ENCODE measurements at places on chromosomes 6 and 20.

- peak; percentile 79 for DNase-seq
These were observed 9.4 kb downstream of the DEFB132 start for GRCh38 chr20:266596-267562.

DNA sequence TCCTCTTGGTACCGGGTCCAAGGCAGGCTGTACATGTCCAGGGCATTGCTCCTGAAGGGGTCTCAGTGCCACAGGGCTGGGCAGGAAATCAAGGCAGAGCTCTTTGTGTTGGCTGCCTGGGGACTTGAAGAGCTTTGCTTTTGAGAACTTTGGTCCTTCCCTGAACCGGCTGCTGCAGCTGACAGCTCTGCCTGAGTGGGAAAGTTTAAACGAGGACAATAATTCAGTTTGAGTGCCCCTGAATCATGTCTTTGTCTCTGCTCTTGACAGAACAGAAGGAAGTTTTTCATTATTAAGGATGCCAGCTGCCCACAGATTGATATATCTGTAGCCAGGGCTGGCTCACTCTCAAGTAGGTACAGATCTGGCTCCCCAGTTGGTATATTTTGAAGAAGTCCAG lies 56.1 kb downstream of the ANKRD6 start:
- no peak for DNase-seq

GRCh38 chr20:36466089-36466488 lies 75.2 kb upstream of the MYL9 start:
- no peak for DNase-seq

DNA sequence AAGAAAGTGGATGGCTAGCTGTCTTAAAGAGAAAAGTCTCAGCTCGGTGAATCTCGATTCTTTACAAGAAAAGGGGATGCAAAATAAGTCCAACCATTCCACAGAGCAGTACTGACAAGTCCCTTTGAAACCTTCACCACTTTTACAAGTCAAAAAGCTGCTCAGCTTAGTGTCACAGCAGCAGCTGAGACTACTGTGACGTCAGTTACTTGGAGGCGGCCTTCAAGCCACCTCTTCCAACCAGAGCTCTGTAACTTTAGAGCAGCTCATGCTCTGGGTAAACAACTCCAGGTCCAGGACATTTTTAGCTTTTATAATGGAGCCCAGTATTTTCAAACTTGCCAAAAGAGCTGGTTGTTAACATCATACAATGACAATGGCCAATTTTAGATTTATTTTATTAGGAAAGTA lies at the start of gene KIAA0408:
TSS of gene KIAA0408 (minus strand) at position 159 of the 411 bp plus-strand sequence. CDS start 5,408 bp downstream, outside the sequence.
- DNase-seq: no peak

- DNase-seq: no peak
These were observed 406.3 kb downstream of the PREX1 start for GRCh38 chr20:48421547-48421946.

DNA sequence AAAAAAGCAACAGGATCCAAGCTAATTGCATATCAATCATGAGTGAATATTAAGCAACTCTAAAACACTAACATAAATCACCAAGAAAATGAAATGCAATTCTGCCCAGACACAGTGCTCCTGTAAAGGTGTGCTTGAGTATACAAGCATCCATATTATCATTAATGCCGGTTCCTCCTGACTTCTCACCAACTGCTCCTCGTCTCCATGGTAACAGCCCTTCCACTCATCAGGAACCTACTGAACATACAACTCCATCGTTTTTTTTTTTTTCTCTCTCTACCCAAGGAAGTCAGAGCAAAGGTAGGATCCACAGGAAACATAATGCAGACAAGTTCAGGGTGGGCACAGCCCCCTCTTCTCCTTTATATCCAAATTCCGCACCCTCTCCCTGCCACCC lies 12.4 kb downstream of the GABBR1 start:
- no peak for DNase-seq

GRCh38 chr6:160917572-160917971 lies 74.0 kb upstream of the MAP3K4 start:
- no peak for DNase-seq

- DNase-seq: no peak
These were observed 28.8 kb upstream of the NHSL1 start for GRCh38 chr6:138528137-138528536.

- no peak for DNase-seq
These were observed 30.8 kb downstream of the RRBP1 start for GRCh38 chr20:17651129-17651759.

- DNase-seq: no peak
These were observed 116.5 kb downstream of the SCML4 start for GRCh38 chr6:107707346-107708275.

DNA sequence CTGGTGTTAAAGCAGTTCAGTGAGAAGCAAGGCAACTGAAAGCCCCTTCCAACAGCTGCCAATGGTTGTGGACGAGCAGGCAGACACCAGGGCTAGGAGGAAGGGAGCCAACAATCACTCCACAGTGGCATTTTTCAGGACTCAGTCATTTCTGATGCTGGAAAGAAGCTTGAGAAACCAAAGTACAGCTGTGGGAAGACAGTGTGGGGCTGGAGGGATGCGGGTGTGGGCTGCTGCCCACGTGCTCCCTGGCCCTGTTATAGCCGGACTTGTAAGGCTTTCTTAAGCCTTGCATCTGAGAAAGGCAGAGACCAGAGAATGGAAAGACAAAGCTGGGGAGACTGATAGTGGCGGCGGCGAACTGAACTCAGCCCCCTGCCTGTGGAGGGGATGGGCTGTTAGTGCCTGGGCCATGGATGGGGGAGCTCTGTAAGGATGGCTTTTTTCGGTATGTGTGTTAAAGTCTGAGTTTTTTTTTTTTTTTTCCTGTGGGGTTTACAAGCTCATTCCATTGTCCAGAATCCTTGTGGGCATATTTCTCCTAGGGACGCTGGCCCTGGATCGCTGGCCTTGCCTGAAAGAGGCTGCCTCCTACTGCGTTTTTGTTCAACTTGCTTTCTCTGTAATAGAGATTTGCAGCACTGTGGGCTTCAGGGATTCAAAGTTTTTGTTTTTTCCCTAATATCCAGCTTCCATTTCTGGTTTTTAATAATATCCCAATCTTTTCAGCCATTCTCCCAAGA lies 91.7 kb downstream of the GJA10 start:
- DNase-seq: no peak

DNA sequence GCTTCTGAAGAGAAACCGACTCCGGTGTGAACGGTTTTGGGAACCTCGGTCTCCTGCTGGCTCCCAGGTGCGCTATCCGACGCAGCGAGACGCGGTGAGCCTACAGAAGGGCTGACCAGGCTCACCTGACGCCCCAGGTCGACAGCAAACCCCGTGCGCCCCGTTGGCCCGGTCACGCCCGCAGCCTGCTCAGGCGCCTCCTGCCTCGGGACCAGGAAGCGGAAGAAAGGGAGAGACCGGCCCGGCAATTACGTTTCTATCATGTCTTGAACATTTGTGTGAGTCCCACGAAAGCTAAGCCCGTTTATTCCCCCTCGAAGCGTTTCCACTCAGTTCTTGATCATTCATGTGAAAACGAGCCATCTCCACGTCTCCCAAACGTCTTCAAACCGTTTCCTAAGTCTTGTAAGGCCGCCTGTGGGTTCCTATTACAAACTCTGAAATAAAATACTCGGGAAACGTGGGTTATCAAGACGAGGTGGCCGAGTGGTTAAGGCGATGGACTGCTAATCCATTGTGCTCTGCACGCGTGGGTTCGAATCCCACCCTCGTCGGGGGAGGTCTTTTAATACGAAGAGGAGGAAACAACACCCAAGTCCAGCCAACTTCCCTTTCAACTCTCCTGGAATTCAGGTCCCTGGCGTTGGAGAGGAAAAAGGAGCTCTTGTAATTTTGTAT lies 150.5 kb upstream of the PRSS16 start:
- DNase-seq: peak; percentile 36

DNA sequence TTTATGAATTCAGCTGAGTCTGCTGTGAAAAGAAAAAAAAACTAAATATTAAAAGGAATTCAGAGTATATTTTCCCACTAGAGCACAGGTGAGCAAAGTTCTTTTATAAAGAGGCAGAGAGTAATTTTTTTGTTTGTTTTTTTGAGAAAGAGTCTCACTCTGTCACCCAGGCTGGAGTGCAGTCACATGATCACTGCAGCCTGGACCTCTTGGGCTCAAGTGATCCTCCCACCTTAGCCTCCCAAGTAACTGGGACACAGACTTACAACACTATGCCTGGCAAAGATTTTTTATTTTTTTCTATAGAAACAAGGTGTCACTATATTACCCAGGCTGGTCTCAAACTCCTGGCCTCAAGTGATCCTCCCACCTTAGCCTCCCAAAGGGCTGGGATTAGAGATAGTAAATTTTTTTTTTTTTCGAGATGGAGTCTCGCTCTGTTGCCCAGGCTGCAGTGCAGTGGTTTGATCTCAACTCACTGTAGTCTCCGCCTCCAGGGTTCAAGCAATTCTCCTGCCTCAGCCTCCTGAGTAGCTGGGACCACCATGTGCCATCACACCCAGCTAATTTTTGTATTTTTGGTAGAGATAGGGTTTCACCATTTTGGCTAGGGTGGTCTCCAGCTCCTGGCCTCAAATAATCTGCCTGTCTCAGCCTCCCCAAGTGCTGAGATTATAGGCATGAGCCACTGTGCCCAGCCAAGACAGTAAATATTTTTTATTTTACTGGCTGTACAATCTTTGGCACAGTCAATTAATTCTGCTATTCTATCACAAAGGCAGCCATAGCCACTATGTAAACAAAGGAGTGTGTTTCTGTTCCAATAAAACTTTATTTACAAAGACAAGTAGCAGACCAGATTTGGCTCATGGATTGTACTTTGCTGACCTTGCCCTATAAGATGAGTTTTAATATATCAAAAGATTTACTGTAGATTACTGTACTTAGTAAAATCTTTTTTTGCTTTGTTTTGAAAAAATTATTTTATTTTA lies 14.5 kb upstream of the B4GALT5 start:
- no peak for DNase-seq

DNA sequence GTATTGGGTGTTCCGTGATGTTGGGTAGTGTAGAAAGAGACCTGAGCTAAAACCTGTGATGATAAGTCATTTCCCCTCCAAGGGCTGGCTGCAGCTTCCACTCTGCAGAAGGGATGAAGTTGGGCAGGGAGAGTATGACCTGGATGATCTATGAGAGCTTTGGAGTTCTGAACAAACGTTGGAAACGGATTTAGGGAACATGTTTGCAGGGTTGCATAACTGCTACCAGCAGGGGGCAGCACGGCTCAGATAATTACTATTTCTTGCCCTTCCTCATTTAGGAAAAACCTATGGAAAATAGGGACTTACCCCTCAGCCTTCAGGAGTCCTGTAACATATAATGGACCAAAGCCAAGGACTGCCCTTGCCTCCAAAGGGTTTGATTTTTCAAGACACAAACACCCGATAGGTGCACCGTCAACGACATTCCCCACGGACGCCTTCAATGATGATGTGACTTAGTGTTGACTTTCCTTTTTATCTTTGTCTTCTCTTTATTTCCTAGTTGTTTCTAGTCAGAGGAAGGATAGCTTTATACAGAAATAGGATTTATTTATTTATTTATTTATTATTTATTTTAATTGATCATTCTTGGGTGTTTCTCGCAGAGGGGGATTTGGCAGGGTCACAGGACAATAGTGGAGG lies 164.9 kb upstream of the SASH1 start:
- DNase-seq: no peak

- DNase-seq: no peak
These were observed 36.7 kb downstream of the MARCKS start for GRCh38 chr6:113893866-113894265.

DNA sequence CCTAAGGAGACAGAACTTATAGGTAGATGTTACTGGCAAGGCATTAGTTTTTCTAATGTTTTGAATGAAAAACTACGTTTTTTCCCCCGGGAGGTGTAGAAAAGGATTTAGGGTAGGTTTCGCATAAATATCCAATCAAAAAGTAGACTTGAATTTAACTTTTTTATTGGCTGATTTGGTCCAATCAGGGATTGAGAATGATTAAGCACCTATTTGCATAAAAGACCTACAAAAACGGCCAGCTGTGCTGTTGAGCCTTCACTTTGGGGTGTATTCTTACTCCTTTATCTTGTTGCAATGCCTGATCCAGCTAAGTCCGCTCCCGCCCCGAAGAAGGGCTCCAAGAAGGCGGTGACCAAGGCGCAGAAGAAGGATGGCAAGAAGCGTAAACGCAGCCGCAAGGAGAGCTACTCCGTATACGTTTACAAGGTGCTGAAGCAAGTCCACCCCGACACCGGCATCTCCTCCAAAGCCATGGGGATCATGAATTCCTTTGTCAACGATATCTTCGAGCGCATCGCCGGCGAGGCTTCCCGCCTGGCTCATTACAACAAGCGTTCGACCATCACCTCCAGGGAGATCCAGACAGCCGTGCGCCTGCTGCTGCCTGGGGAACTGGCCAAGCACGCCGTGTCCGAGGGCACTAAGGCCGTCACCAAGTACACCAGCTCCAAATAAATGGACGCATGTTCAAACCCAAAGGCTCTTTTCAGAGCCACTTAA lies 113.5 kb upstream of the BTN3A2 start:
- no peak for DNase-seq

- DNase-seq: no peak
These were observed 320.3 kb downstream of the BMP2 start for GRCh38 chr20:7087803-7088202.

DNA sequence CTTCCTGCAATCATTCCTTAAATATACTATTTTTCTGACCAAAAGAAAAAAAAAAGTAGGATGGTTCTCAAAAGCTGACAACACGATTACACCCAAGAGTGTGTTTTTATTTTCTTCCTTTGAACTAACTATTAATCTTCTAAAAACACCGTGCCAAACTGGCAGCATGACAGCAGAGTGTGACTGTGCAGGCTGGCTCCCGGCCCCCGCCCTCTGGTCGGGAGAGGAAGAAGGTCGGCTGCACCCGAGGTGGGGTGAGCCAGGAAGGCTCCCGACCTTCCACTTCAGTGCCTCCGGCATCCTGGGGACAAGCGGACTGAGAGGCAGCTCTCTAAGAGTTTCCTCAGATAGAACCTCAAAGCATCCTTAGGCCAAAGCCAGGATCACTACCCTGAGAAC lies 29.2 kb downstream of the SLC22A23 start:
- no peak for DNase-seq

DNA sequence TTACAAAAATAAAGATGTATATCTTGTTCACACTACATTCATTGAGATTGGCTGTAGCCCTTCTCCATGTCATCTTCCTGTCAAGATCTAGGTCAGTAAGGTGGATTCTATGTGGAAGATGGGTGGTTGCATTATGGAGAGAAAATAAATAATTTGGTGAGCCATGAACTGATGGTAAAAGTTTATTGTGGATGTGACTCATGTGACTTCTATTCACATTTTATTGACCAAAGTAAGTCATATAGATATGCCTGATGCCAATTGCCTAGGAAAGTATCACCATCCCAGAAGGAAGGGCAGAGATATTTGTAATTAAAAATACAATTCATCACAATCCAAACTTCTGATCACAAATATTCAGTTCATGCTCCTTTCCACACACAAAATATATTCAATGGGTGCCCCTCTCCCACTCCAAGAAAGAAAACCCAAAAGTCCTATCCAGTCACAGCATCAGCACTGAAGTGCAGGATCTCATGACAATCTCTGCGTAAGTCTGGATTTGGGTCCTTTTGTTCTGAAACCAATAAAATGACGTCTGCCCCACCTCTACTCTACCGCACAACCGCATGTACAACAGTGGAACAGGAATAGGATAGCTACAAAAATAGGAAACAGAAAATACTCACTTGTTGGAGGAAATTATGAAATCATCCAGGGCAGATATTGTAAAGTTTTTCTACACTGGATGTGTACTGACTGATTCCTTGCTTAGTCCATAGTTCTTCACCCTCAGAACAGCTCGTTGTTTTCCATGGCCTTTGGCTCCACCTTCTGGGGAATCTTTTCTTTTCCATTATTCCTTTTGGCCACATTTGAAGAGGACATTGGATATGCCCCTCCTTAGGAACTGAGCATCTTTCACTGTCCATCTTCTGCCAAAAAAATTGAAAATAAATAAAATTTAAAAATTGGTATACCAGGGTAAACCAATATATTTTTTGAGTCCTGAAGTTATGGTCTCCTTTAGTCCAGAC lies 16.1 kb upstream of the SLC17A3 start:
- no peak for DNase-seq
